ENCODE measurements at places on chromosomes 7 and 10.

DNA sequence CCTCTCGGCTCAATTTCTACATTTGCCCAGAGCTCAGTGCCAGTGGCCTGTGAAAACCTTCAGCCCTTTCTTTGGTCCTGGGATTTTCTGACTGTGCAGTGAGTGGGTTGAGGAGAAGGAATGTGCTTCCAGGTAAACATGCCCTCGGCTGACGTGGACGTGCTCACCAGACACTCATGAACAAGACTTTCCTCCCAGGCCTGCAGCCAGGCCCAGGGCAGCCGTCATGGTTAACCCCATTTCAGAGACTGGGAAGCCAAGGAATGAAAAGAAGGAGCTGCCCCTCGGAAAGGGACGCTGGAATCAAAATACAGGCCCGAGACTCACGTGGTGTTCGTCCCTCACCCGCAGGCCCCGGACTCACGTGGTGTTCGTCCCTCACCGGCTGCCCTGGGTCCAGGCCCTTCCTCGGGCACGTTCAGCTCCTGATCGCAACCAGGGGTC is 8.8 kb upstream of the CALML5 start:
- DNase-seq, result no peak

- no peak for DNase-seq
These were observed 184.7 kb upstream of the PFKP start for GRCh38 chr10:2882628-2883027.

GRCh38 chr10:124078028-124078427 is 15.4 kb downstream of the CHST15 start:
- DNase-seq, result no peak

DNA sequence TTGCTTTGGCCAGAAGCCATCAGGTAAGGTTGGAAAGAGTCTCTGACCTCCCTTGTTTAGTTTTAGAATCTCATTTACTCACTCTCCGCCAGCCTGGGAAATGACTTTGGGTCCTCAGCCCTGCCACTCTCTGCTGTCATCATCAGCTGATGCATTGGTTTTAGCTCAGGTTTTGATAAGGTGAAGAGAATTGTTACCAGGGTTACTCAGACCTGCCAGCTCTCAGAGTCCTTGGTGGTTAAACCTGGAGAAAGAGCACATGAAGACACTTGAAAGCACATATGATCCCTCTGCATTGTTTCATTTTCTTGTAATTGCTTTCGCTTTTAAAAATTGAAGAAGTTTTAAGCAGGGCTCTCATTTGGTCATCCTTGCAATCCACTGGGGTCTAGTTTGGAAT is 4.0 kb upstream of the CROT start:
- no peak for DNase-seq

DNA sequence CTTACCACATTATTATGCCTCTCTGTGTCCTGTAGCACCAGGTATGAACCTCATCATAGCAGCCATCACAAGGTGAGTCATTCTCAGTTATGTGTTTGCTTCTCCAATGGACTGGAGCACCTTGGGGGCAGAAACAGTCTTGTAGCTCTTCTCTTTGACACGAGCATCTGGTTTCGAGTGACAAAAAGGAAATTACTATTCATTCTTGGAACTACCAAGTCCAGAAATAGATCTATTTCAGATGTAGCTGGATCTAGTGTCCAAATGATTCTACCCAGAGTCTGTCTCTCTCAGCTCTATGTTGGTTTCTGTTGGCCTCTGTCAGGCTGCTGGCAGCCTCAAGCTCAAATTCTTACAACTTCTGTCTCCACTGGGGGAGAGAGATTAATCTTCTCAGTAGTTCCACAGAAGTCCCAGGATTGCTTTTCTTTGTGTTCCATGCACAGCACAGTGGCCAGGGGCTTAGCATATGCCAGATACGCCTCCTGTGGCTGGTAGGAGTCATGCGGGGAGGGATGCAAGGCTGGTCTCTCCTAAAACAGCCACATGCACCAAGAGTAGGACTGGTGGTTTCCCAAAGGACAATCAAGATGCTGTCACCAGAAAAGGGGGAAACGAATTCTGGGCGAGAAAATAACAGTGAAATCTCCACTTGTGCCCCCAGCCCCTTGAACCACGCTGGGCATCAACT is 37.2 kb upstream of the PAPSS2 start:
- no peak for DNase-seq

- no peak for DNase-seq
These were observed 6.4 kb upstream of the SRI start for GRCh38 chr7:88226201-88226600.
